ENCODE measurements at places on chromosomes 3 and 15. TPM values are rescaled to one million over a fixed set of nuclear protein-coding genes. Genes with fewer than 3 reads are reported as not detected.

DUOXA1 gene
- not detected for total RNA-seq

OR5K1 gene
- not detected for total RNA-seq

DNA sequence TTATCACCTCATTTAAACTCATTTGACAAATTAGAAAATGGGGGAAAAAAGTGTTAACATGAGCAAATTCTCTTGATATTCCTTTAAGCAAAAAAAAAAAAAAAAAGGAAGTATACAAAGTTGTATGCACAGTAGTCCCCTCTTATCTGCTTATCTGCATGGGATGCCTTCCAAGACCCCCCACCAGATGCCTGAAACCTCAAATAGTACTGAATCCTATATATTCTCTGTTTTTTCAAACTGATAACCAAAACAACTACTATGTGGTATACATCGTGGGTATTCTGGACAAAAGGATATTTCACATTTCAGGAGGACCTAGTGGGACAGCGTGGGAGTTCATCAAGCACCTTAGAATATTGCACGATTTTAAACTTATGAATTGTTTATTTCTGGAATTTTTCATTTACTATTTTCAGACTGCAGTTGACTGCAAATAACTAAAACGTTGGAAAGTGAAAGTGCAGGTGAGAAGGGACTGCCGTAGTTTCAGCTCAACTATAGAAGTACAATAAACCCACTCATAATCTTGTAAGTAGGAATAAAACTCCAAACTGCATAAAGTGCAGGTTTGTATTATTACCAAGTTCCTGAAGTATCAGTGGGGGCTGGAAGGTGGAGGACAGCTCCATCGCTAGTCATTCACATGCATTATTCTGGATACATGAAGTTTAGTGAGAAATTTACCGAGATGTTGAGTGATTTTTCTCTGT is 43.6 kb upstream of the PLCL2 start:
- DNase-seq: no peak

DNA sequence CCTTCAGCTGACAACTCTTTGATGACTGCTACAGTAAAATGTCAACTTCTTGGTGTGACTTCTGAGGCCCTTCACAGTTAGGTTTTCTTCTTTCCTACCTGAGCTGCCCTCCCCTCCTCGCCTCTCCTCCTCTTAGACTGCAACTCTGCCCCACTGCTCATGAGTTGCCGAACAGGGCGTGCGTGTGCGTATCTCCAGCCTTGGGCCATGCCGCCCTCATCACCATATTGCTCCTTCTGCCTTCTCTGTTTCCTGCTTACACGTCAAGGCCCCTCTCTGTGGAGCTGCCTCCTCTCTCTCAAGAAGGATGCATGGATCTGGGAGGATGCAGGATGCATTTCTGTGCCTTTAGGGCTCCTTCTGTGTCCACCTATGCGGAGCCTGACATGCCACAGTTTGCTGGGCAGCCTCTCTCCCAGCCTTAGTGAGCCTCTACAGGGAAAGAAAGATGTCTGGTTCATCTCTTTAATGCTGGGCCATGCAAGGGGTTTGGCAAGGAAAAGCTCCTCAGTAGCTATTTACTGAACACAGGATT is 205.9 kb downstream of the RPLP1 start:
- DNase-seq: no peak

- no peak for DNase-seq
Observed at GRCh38 chr15:95864467-95864886, 466.0 kb upstream of the NR2F2 start.

- DNase-seq: no peak
Observed at GRCh38 chr3:157581371-157581770, 78.2 kb upstream of the VEPH1 start.

DNA sequence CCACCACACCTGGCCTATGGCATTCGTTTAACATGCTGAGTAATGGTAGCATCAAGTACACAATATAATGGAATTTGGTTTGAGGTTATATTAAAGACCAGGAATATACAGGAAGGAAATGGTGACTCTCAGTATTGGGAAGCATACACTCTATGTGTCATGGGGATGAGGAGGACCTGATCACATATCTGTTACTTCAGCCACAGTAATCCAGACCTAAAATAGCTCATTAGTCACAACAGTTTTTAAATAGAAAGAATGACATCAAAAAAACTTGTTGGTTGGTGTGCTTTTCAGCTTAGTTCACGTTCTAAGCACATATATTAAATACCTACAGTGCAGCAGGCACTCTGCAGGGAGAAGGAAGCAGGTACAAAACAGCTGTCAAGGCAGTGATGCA is 52.5 kb upstream of the ATP2C1 start:
- no peak for DNase-seq

DNA sequence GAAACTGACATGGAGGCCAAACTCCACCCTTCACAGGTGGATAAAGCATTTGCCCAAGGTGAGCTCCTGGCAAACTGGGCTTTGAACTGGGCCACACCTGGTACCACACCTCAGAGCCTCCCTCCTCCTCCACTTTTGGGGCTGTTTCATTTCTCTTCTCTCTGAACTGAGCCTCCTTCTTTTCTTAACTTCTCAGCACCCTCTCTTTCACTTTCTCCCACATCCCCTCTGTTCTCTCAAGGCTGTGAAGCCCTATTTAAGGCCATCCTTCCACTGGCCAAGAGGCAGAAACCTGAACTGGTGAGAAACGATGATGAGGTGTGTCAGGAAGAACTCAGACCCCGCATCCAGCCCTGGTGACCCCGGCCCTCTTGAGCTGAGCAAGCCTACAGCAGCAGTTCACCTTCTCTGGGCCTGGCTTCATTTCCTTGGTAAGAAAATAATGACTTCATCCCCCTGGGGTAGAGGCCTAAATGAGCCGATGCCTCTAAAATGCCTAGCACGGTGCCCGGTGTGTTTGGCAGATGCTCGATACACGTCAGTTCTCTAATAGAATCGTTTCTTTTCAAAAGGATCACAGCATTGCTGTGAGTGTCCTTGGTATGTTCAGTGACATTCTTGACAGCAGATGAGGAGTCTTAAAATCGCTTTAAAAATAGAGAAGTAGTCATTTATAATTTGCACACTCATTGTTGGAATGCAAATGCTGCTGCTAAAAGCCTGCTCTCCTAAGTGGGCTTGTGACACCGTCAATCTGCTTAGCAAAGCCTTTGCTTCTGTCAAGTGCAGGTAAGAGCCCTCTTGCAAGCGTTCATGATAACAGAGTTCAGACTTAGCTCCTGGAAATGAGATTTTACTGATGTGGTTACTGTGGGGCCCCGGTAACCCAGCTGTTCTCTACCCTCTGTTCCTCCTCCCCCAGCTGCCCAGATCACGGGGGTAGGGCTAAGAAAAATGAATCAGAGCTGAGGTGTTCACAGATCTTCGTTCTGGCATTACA is 97.7 kb upstream of the ATP2B2 start:
- DNase-seq: no peak

DNA sequence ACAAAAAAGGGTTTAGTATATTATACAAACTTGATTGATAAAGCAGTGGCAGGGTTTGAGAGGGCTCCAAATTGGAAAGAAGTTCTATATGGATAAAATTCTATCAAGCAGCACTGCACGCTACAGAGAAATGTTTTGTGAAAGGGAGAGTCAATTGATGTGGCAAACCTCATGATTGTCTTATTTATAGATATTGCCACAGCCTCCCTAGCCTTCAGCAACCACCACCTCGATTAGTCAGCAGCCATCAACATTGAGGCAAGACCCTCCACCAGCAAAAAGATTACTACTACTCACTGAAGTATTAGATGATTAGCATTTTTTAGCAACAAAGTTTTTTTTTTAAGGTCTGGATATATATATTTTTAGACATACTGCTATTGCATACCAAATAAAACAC is 296.7 kb downstream of the CHST2 start:
- DNase-seq: no peak
